IMR-90 (cell line): ENCODE measurements at places on chromosomes 6 and 20. TPM values are rescaled to one million over a fixed set of nuclear protein-coding genes. Genes with fewer than 3 reads are reported as not detected.

The MTO1 gene
- 34.7 and 39.8 TPM in 2 replicates for total RNA-seq

The VSTM2L gene
- total RNA-seq = under 0.01 and 0.18 TPM in 2 replicates

The RIMS4 gene
- total RNA-seq = not detected in 2 replicates

The NFKBIL1 gene
- 10.0 and 10.8 TPM in 2 replicates for total RNA-seq

The RIPPLY2 gene
- not detected in 2 replicates for total RNA-seq

DNA sequence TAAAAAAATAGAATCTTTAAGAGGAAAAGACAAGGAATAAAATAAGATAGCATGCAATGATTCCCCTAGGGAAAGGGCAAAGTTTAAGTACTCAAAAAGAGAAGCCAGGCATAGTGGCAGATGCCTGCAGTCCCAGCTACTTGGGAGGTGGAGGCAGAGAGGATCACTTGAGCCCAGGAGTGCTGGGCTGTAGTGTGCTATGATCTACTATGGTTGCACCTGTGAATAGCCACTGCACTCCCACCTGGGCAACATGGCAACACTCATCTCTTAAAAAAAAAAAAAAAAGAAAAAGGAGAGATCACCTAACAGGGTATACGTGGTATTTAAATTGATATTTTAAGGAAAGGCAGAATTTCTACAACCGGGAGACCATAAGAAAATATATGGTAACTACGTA, 16.0 kb downstream of the EPHA7 start:
- no peaks in the 10 kb centered on the region for H3K27me3 ChIP-seq
- H3K4me3 ChIP-seq = no peak overlapping the region
- no peaks in the 10 kb centered on the region for H3K36me3 ChIP-seq
- H3K27ac ChIP-seq = no peak overlapping the region

DNA sequence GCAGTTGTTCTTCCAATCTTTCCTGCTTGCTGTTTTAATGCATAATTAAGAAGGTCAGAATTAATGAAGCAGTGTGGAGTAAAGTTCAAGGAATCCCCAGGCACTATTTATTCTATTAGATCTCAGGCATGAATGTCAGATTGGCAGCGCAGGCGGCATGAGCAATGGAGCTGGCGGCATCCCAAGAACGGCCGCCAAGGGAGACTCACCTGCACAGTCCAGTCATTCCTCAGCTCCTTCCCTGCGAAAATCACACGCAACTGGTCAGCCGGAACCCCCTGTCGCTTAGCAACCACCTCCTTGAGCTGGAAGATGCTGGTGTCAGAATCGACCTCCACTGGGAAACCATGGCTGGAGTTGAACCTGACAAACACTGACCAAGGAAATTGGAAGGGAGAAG, 284.5 kb downstream of the PRKN start:
- H3K36me3 ChIP-seq = no peaks in the 10 kb centered on the region
- H3K27ac ChIP-seq = no peak overlapping the region
- H3K4me1 ChIP-seq = no peaks in the 10 kb centered on the region

DNA sequence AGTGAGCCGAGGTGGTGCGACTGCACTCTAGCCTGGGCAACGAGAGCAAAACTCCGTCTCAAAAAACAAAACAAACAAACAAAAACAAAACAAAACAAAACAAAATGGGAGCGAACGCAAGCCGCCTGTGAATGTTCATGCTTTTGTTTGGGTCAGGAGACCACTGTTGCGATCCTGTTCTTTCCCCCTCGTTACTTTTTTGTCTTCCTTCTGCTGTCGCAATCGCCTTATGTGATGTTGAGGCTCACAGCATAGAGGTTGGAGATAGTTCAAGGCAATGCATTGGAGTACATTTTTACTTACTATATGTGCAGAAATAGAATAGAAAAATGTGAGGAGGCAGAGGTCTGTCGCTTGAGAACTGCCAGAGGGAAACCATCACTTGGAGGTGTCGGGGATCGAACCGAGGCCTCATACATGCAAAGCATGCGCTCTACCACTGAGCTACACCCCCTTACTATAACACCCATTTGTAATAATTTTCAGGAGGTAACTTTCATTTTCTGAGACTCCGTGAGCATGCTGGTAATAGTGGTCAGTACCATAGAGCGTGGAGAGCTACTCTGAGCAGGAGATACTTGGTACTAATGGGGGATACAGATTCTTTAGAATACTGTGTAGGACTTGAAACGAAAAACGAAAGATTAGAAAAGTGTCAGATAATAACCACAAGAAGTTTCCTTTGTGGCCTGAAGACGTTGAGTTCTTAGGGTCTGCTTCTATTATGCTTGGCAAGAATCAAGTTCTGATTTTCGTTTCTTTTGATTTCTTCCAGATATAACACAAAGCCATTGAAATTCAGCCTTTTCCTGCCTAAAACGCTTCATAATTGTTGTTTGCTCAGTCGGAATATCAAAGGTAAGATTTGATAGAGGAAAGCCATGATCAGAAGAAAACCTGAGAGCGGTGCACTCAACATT, 121.1 kb downstream of the TRIM27 start:
- H3K27me3 ChIP-seq = no peaks in the 10 kb centered on the region
- no peak overlapping the region for H3K4me3 ChIP-seq
- no peaks in the 10 kb centered on the region for H3K36me3 ChIP-seq
- H3K4me1 ChIP-seq = no peaks in the 10 kb centered on the region
- no peak overlapping the region for H3K27ac ChIP-seq

DNA sequence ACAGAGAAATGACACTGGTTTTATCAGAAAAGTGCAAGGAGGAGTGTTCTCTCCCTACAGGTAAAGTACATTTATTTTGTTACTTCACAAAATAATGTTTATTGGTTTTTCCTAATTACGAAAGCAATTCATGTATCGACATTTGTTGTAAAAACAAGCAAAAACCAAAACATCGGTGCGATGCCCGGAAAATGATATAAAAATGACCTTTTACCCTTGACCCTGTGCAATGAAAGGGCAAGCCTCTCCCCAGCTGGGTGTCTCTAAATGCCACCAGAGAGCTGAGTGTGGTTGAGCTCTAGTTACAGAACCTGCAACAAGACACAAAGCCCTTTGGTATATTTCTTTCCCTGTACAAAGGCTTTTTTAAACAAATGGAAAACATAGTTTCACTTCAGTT, 65.4 kb downstream of the CD164 start:
- no peaks in the 10 kb centered on the region for H3K4me1 ChIP-seq
- no peak overlapping the region for H3K27ac ChIP-seq
- H3K27me3 ChIP-seq = peaks cover 4% of the 10 kb centered on the region
- no peak for DNase-seq

- peaks cover 6% of the 10 kb centered on the region for H3K36me3 ChIP-seq
- peak; percentile 71 for DNase-seq
- no peaks in the 10 kb centered on the region; the same call in 1 of the 2 replicates for H3K4me1 ChIP-seq
- H3K27me3 ChIP-seq = no peaks in the 10 kb centered on the region
- H3K27ac ChIP-seq = no peak overlapping the region; the same call in 1 of the 2 replicates
Measured at GRCh38 chr6:106275692-106276091, 49.9 kb downstream of the ATG5 start.

DNA sequence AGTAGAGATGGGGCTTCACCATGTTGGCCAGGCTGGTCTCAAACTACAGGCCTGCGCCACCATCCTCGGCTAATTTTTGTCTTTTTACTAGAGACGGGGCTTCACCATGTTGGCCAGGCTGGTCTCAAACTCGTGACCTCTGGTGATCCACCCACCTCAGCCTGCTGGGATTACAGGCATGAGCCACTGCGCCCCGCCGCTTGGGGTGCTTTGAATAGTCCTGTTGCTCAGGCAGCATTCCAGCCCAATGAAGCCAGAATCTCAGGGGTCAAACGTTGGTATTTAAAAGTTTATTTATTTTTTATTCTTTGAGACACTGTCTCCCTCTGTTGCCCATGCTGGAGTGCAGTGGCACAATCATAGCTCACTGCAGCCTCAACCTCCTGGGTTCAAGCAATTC, 11.3 kb downstream of the MOCS3 start:
- no peaks in the 10 kb centered on the region; the same call in 1 of the 2 replicates for H3K27me3 ChIP-seq
- no peak overlapping the region for H3K27ac ChIP-seq
- H3K4me3 ChIP-seq = no peak overlapping the region
- H3K36me3 ChIP-seq = no peaks in the 10 kb centered on the region
- peak; percentile 28 for DNase-seq
- H3K4me1 ChIP-seq = no peaks in the 10 kb centered on the region

GRCh38 chr6:147078106-147078505, 126.1 kb upstream of the STXBP5 start:
- H3K36me3 ChIP-seq = no peaks in the 10 kb centered on the region
- no peak overlapping the region for H3K4me3 ChIP-seq
- no peak for DNase-seq
- no peaks in the 10 kb centered on the region for H3K27me3 ChIP-seq
- no peak overlapping the region for H3K27ac ChIP-seq

DNA sequence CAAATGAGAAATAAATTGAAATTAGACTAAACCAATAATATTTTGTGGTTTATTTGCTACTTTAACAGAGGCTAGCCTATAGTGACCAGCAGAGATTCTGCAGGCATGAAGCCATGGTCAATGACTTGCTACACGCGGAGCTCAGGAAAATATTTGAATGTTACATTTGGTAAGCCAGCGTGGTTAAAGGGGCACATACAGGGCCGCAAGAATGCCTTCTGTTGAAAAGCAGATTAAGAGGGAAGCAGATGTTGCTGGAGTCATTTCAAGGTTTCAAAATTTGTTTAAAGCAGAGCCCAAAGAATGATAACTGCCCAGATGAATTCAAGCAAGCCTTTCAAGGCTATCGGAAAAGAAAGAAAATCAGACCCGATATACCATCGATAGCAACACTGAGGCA, 294.3 kb upstream of the MAN1A1 start:
- no peaks in the 10 kb centered on the region for H3K36me3 ChIP-seq
- no peaks in the 10 kb centered on the region for H3K4me1 ChIP-seq
- no peak for DNase-seq
- no peak overlapping the region for H3K4me3 ChIP-seq

GRCh38 chr6:18209539-18210197, 54.4 kb downstream of the KDM1B start:
- H3K36me3 ChIP-seq = no peaks in the 10 kb centered on the region
- H3K4me1 ChIP-seq = peaks cover 10% of the 10 kb centered on the region
- no peak for DNase-seq
- H3K4me3 ChIP-seq = no peak overlapping the region
- H3K27ac ChIP-seq = no peak overlapping the region; the same call in 1 of the 2 replicates

DNA sequence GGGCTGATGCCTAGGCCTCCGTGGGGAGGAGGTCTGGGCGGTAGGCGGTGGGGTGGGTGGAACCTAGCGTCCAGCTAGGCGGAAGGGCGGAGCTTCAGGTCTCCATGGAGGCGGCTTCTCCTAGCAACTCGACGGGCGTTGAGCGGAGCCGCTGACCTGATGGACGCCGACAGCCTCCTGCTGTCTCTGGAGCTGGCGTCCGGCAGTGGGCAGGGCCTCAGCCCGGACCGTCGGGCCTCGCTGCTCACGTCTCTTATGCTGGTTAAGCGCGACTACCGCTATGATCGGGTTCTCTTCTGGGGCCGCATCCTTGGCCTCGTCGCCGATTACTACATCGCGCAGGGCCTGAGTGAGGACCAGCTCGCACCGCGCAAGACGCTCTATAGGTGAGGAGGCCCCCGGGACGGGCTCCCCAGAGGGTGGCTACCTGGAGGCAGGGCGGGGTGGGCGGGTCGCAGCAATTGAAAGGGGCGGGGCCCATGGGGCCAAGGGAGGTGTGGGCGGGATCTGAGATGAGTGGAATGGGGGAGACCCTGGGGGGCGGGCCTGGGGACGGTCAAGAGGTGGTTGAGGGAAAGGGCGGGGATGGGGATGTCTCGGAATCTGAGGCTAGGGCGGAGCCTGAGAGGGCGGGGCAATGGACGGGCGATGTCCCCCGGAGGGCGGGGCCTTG, at the start of gene RSPH9:
RSPH9 (plus strand) TSS at position 97 of the 673 bp plus-strand sequence; CDS start at position 160, 63 bp downstream.
- H3K36me3 ChIP-seq = peaks cover 16% of the 10 kb centered on the region
- DNase-seq = peak; percentile 44
- no peaks in the 10 kb centered on the region for H3K4me1 ChIP-seq
- H3K4me3 ChIP-seq = peak within 1 kb of the TSS; percentile 44
- no peak within 1 kb of the TSS for H3K27ac ChIP-seq

- DNase-seq = no peak
- H3K4me3 ChIP-seq = no peak overlapping the region
- no peaks in the 10 kb centered on the region; the same call in 1 of the 2 replicates for H3K27me3 ChIP-seq
- H3K4me1 ChIP-seq = no peaks in the 10 kb centered on the region
Measured at GRCh38 chr6:6943421-6943820, 164.3 kb upstream of the RREB1 start.
